Frontal cortex (tissue), 4 donors: ENCODE measurements at places on chromosomes 3 and 15. TPM values are rescaled to one million over a fixed set of nuclear protein-coding genes. Genes with fewer than 3 reads are reported as not detected.

DNA sequence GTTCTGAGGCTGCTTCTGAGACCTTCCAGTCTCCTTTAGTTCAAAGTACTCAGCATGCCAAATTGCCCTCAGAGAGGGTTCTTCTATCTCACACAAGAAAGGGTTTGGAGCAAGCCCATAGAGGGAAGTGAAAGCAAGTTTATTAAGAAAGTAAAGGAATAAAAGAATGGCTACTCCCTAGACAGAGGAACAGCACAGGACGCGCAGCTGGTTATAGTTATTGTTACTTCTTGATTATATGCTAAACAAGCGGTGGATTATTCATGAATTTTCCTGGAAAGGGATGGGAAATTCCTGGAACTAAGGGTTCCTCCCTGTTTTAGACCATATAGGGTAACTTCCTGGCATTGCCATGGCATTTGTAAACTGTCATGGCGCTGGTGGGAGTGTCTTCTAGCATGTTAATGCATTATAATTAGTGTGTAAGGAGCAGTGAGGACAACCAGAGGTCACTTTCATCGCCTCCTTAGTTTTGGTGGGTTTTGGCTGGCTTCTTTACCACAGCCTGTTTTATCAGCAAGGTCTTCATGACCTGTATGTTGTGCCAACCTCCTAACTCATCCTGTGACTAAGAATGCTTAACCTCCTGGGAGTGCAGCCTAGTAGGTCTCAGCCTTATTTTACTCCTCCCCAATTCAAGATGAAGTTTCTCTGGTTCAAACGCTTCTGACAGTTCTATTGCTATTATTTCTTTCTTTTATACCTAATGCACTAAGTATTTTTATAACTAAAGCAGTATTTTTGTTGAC, 26.3 kb downstream of the SCN11A start:
- DNase-seq = no peak

The PIK3R4 gene
- total RNA-seq = 51.0 TPM

- DNase-seq = no peak
Measured at GRCh38 chr15:74215958-74216357, 13.4 kb upstream of the STRA6 start.

DNA sequence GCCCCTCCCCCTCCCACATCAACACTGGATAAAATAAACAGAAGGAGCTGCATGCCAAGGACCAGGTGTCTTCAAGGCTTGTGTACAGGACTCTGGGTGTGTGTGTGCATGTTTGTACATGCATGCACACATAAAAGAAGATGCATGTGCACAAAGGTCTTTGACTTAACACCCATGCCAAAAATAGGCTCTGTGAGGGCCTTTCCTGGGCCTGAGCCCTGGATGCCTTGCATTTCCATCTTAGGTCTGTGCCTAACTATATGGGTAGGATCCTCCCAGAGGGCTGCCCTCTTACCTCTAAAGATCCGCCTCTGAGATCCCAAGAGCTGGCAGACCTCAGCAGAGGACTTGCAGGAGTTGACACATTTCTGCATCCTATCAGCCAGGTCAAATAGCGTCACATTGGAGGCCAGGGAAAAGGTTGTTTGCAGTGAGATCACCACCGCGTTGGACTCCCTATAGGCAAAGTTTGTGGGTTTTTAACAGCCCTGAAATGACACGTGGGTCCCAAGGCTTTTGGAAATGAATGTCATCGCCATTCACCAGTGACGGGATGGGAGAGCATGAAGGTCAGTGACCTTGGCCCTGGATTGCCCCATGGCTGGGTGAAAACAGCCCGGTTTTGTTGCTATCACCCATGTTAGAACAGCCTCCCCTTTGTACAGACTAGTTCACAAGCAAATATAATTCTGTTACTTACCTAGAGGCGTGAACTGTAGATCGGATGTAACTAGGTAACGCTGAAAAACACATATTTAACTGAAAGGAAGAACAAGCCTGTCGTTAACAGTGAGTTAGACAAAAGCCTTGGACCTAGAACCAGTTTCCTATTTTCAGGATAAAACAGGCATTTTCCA, 54.0 kb downstream of the HEG1 start:
- DNase-seq = no peak

The FBXW12 gene
- 1.6 TPM for total RNA-seq

The TMC3 gene
- total RNA-seq = under 0.01 TPM

GRCh38 chr3:181847276-181847675, 135.6 kb downstream of the SOX2 start:
- no peak for DNase-seq

DNA sequence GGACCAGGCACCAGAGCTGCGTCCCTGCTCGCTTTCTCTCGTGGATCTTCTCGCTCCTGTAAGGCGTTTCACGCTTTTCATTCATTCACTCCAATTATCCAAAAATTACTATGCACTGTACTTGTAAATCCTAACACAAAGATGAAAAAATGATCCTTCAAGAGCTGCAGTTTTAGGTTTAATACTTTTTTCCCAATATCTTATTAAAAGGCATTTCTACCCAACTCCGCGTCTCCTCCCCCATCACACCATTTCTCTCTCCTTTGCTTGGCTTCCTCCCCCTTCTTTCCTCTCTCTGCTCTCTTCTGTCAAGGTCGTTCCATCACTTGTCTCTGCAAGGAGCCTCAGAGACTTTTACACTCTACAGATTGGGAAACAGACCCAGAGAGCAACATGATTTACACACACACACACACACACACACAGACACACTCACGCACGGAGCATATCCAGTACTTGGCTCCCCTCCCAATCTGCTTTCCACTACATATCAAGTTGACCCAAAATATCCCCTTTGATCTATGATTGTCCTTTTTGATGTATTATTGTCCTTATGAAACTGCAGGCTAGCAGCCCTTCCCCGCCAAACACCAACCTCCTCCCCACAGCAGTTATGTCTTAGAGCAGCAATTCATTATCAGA, 479 bp upstream of the CLDN1 start:
- DNase-seq = peak; percentile 10

GRCh38 chr3:54999159-54999558, 71.3 kb upstream of the LRTM1 start:
- no peak for DNase-seq

GRCh38 chr15:101010781-101011180, 91.6 kb downstream of the LRRK1 start:
- DNase-seq = no peak

The PLA1A gene
- 0.41 TPM for total RNA-seq

The THSD4 gene
- 1.6 TPM for total RNA-seq

DNA sequence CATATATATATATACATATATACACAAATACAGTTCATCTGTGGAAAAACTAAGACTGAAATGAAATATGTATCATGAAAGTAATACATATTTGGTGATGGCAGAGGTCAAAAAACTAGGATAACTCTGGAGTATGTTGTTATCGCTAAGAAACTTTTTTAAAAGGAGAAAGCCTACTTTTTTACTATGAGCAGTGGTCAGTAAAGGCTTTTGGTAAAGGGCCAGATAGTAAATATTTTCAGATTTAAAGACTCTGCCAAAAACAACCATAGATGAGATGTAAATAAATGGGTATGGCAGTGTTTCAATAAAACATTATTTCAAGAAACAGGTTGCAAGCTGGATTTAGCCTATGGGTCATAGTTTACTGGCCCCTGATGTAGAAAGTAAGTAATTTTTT, 93.8 kb upstream of the TGFBR2 start:
- no peak for DNase-seq

The GNB5 gene
- total RNA-seq = 34.2 TPM

DNA sequence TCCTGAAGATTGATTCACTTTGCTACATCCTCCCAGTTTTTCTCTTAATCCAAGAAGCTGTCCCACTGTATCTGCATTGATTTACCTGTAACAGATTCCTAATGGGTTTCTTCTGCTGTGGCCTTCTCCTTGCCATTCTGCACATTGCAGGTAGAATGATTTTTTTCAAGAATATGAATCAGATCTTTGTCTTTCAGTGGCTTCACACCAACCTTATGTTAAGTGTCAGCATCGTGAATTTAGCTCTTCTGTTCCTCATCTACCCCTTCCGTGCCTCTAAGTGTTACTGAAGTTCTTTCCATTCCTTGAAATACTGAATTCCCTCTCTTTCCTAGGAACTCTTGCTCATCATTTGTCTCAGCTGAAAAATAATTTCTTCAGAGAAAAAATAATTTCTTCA, 7.5 kb downstream of the SENP5 start:
- no peak for DNase-seq

- DNase-seq = no peak
Measured at GRCh38 chr15:72916897-72917296, 133.3 kb upstream of the ADPGK start.

DNA sequence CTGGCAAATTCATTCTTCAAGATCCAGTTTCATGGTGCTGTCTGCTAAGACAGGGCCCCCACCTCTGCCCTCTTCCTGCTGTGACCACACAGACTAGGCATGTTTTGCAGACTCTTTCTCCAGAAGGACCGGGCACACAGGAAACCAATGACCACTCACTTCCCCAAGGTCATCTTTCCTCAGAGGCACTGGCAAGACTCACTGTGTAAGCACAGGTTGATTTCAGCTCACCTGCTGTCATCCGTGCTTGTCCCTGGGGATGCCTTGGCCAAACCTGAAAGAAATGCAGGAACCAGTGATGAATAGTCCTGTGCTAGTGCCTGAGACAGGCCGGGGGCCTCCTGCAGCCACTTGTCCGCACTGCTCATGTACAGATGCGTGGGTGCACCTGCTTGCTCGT, 33.5 kb downstream of the ALS2CL start:
- DNase-seq = no peak

The FEM1B gene
- 213 TPM for total RNA-seq

DNA sequence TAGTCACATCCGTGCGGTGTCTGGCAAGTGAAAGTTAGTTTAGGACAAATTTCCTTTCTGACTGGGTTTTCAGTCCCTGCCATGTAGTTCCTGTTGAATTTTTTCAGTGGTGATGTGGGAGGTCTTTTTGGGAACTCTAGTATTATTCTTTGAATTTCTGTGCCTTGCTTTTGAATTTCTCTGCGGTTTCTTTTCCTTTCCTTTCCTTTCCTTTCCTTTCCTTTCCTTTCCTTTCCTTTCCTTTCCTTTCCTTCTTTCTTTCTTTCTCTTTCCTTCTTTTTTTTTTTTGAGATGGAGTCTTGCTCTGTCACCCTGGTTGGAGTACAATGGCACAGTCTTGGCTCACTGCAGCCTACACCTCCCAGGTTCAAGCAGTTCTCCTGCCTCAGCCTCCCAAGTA, 88.2 kb downstream of the CGNL1 start:
- DNase-seq = no peak

The DTX3L gene
- 2.4 TPM for total RNA-seq

The RYR3 gene
- 21.2 TPM for total RNA-seq

GRCh38 chr15:38058596-38059075, 124.2 kb downstream of the TMCO5A start:
- DNase-seq = no peak

GRCh38 chr3:119343719-119344118, 49.5 kb downstream of the ARHGAP31 start:
- DNase-seq = no peak

DNA sequence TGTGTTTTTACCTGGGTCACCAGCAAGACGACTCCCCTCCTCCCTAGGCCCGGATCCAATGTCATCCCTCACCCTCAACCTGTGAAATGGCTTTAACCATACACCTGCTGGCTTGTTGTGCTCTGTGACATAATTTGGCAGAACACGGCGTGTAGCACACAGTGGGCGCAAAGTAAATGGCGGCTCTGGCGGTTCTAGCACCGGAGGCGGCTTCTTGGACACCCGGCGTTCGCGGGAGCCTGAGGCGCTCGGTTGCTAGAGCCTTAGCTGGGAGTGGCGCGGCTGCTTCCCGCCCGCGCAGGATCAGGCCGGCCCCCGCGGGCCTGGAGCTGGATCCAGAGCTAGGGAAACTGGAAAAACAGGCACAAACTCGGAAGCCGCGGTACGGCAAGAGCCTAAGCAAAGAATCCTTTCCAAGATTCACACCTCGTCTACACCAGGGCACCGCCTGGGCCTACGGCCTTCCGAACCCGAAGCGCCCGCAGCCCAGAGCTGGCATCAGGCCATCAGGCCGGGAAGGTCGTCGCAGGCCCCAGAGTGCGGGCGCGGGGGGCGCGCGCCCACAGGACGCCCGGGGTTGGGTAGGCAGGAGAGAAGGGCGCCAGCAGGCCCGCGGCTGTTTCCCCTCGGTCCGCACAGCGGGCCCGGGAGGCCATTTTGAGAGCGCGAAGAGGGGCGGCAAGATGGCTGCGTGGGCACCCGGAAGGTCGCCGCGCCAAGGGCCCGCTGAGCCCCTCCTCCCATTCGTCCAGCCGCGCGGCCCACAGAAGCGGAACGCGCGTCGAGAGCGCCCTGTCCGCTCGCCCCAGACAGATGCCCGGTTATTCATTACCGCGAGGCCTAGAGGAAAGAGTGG, 43.9 kb upstream of the POLG start:
- DNase-seq = no peak

The SMCO1 gene
- total RNA-seq = not detected

The TPRG1 gene
- 1.2 TPM for total RNA-seq

DNA sequence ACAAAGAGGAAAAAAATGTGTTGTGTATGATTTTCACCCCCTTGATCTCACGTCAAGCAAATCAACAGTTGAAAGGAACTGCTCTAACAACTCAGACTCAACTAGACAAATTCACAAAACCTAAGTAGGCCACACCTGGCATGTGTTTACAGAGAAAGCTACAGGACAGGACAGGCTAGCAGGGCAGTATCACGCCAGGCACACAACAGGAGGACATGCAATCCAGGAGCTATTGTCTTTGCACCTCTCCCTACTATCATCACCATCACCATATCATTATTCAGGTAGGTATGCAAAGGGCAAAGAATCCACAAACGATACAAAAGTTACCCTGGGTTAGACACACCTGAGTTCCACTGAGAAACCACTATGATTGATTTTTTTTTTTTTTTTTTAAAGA, 86.4 kb downstream of the TBL1XR1 start:
- DNase-seq = no peak

- no peak for DNase-seq
Measured at GRCh38 chr3:152961323-152961722, 126.4 kb downstream of the P2RY1 start.

DNA sequence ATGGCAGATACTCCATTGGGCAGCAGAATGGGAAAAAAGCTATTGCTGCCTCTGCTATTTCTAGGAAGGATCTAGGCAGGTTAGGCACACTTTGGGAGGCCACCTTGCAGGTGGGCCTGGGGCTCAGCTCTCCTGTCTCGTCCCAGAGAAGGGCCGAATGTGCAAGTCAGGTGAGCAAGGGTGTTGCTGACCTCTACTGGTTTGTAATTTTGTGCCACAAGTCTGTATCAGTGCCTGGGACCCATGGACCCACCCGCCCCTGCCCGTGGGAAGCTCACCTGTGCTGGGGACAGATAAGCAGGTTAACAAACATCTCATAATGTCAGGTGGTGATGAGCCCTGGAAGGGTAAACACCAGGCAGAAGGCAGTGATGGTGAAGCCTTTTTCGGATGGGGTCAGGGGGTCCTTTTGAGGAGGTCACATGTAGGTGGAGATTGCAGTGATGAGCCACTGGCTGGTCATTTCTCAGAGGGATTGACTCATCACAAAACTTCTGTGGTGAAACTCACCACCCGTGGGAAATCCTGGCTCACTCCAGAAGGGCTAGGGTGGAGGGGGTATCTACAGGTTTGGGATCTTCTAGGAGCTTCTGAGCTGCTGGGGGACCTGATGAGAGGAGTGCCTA, 161.3 kb downstream of the KLF13 start:
- no peak for DNase-seq
